ENCODE measurements at places on chromosomes 6 and 20.

DNA sequence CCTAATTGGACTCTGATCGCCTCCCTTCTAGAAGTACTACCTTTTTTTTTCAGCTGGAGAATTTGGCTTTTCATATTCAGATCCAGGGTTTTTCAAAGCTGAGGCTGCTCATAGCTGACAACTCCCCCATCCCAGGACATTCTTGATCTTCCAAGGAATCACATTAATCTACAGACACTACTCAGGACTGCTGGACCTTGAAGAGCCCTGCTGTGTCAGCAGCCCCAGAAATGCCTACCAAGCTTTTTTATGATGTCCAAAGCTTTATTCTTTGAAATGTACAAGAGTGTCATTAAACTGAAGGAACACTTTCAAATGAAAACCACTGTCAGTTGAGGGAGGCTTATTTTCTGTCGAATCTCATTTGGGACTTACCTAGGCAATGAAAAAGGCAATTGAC lies 704.1 kb downstream of the PTPRT start:
- DNase-seq: no peak

DNA sequence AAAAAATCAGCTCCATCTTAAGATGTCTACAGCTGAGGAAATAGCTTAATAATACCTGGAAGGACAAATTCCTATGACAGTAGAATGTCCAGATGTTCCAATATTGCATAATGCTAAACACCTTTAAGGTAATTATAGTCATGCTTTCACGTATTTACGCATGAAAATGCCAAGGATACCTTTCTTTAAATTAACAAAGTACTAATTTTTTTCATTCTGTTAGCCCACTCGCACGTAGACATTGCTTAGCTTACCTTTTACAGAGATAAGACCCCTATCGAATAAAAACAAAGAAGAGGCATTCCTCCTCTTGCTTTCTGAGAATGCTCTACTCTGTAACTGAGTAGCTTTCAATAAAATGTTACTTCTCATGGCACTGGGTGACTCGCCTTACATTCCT lies 4.4 kb upstream of the GSTA4 start:
- no peak for DNase-seq

- no peak for DNase-seq
Observed at GRCh38 chr20:53447316-53447715, 146.3 kb downstream of the ZNF217 start.

GRCh38 chr20:36120991-36121390 lies 33.5 kb upstream of the EPB41L1 start:
- no peak for DNase-seq

DNA sequence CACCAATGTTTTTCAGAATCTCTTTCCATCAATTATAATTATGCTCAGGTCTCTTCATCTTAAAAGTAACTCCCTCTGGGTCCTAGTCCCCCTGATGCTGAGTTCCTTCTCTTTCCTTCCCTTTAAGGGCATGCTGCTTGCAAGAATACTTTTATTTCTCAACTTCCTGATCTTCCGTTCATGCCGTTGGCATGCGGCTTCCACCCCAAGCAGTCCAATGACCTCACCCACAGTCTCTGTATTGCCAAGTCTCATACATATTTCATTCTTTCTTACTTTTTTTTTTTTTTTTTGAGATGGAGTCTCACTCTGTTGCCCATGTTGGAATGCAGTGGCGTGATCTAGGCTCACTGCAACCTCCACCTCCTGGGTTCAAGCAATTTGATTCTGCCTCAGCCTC lies 83.5 kb downstream of the NDUFAF5 start:
- no peak for DNase-seq

DNA sequence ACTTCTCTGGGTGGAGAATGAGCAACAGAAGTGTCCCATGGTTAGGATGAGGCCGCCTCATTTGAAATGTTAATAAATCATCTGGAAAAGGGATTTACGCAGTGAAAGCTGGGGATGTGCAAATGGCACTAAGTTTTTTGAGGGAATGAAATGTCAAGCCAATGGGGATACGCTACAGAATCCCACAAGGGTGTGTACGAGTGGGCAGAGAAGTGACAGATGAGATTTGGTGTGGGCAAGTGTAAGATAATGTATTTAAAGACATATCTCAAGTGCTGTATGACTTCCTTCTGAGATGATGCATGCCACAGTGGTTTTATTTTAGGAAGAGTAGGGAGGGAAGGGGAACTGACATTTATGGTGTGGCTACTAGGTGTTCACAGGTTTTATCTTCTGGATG lies 100.6 kb downstream of the LRFN2 start:
- no peak for DNase-seq

DNA sequence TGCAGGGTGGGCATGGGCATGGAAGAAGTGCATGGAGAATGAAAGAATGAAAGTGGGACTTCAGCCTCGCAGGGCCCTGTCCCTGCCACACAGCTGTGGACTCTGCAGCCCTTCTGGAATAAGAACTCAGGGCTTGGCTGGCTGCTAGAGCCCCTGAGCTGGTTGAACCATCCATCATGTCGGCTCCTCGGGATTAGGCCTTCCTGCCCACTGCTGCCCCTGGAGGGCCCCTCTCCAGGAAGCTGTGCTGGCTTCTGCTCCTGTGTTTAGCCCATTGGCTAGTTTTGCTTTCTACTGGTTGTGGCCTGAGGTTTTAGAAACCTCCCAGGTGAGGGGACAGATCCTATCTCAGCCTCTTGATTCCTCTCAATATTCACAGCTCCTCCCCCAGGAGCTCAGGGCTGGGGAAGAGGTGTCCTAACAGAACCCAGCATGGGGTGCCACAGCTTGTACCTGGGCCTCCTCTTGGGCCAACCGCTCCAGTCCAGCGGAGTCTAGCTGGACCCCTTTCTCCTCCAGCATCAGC lies 7.9 kb downstream of the AARS2 start:
- no peak for DNase-seq

DNA sequence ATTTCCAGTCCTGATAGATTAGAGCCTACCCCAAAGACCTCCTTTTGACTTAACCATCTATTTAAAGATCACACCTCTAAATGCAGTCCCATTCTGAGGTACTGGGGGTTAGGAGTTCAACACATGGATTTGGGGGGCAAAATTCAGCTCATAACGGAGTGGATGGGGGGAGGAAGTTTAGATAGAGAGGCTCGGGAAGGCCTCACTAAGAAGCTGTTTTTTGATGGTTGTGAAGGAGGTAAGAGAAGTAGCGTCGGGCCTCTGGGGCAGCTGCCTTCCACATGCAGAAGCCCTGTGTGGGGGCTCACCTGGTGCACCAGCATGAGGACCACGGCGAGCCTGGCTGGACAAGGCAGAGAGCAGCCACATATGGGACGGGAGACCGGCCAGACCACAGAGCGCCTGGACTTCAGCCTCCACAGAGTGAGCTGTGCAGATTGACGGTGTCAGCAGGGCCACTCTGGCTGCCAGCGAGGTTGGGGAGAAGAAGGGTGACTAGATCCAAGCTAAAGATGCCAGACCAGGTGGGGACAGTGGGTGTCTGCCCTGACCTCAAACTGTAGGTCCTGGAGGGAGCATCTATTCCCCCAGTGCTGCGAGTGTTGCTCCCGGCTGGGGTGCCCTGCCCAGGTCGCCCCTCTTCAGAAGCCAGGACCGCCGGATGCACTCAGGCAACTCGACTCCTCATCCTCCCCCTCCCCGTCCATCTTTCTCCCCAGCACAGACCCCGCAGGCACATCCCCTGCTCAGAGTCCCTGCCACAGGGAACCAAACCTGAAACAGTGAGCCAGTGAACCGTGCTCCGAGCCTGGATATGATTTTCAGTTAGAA lies 5.1 kb upstream of the SYNJ2 start:
- DNase-seq: no peak

GRCh38 chr20:12372557-12372956 lies 454.9 kb downstream of the BTBD3 start:
- no peak for DNase-seq

- no peak for DNase-seq
Observed at GRCh38 chr20:13717631-13718044, 67.1 kb downstream of the ESF1 start.
